ENCODE measurements at places on chromosomes 3 and 15. TPM values are rescaled to one million over a fixed set of nuclear protein-coding genes. Genes with fewer than 3 reads are reported as not detected.

Gene HTR3E
- total RNA-seq: not detected

Gene IGF1R
- 21.8 TPM for total RNA-seq

Gene RBMS3
- total RNA-seq: 86.7 TPM

Gene RBM6
- total RNA-seq: 115 TPM

Gene P3H2
- 5.4 TPM for total RNA-seq

Gene ACTL6A
- 46.2 TPM for total RNA-seq

Gene APBA2
- 72.6 TPM for total RNA-seq

Gene UPK1B
- total RNA-seq: 2.9 TPM

Gene PAQR5
- 9.3 TPM for total RNA-seq

Gene RNF7
- total RNA-seq: 148 TPM

Gene GOLGA8H
- total RNA-seq: 2.2 TPM

Gene LTK
- 0.20 TPM for total RNA-seq

Gene TMEM212
- 0.40 TPM for total RNA-seq

Gene EBLN2
- 8.5 TPM for total RNA-seq

- DNase-seq: no peak
Observed at GRCh38 chr3:31377045-31377642, 155.6 kb upstream of the STT3B start.

GRCh38 chr15:64807051-64807749 is 18.2 kb downstream of the PIF1 start:
- DNase-seq: no peak

GRCh38 chr15:41230650-41231421 is at the start of the genes CHP1 and EXD1:
Gene CHP1, plus strand, starts transcription at chr15:41231268. Its CDS starts 115 bp downstream, at chr15:41231383.
Gene EXD1, minus strand, starts transcription at chr15:41230757. Its CDS starts 4,182 bp downstream, at chr15:41226575.
- peak; percentile 91 for DNase-seq

DNA sequence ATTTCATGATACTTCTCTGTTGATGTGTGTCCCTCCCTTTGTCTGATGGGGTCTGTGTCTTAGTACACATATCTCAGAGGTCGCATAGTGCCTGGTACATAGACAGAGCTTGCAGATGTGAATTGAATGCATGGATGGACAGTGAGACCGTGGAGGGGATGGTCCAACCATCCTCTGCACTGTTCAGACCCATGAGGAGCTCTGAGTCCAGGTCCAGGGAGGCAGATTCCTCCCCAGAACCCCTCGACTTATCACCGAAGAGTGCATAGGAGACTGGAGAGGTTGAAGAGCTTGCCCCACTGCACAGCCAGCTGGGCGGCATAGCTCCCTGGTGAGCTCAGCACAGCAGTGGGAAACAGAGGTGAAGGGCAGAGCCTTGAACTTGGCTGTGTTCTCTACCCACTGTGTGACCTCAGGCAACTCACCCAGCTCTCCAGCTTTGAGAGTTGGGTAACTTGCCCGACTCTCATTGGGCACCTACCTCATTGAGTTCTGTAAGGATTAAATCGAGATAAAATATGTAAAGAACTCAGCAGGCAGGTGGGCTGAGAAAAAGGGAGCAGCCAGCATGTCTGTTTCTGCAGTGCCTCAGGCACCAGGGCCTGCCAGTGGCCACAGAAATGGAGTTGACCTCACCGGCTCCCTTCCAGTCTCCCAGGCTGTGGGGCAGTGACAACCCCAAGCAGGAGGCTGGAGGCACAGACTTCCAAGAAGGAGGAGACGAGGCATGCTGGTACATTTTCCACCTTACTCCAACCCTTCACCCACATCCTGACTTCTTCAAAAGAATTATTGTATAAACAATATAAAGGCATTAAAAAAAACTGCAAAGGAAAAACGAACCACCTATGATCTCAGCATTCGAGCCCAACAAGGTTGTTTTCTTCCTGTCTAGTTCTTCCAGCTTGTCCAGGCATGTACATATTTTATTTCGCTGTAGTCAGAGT is 54.1 kb upstream of the TFRC start:
- DNase-seq: no peak

- no peak for DNase-seq
Observed at GRCh38 chr3:157856078-157856939, 249.9 kb downstream of the SHOX2 start.

- no peak for DNase-seq
Observed at GRCh38 chr3:122023335-122023910, 1.4 kb upstream of the ILDR1 start.

GRCh38 chr3:159763011-159763601 is 225.5 kb upstream of the IL12A start:
- no peak for DNase-seq

DNA sequence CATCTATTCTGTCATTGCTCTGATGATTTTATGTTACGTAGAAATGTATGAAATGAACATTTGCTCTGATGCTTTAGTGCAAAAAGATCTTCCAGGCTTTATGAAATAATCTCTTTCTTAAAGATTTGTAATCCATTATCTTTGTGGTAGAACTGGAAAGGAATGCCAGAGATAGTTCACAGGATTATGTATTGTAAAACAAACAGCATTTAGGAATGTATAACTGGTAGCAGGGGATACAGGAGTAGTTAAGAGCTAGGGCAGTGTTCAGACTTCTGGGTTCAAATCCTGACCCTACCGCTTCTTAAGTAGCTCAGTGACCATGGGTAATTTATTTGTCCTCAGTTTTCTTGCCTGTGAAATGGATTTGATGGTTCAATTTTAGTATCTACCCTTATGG is 429.8 kb upstream of the TPM1 start:
- DNase-seq: no peak

DNA sequence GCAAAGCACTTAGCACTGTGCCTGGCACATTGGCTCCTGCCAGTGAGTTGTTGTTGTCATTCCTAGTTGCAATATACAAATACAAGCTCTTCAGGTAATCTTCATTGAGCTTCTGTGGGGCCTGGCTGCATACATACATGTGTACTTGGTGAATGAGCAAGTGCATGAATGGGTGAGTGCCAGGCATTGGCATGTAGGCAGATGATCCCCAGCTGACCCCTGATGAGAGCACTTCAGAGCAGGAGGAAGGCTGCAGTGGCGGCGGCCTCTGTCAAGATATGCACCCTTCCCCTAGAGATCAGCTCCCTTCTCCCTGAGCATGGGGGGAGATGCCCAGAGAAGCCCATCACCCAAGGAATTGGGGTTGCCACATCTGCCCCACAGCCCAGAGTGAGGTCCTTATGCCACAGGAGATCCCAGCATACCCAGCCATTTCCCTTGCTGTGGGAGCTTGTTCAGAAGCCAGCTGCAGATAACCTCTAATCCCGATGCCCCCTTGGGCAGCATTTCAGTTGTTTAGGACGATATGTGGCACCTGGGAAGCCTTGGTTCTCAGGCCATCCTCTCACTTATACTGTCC is 8.8 kb downstream of the CACNA2D3 start:
- no peak for DNase-seq

DNA sequence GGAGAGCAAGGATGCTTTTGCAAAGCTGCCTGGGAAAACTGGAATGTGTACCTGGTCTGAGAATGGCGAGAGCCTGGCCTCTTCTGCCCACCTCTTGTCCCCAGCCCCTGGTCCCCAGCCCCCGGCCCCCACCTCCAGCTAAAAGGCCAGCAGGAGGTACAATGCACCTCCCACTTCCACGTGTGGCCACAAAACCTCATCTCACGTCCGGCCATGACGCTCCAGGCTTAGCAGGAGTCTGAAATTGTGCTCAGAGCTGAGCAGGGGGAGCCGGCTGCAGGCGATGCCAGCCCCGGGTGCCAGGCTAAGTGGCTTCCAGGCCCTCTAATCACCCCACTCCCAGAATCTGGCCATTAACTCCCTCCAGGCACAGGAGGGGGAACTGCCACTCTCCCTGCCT is 83.1 kb upstream of the PRR20G start:
- no peak for DNase-seq

- no peak for DNase-seq
Observed at GRCh38 chr3:47606165-47606564, 27.5 kb upstream of the CSPG5 start.

- DNase-seq: no peak
Observed at GRCh38 chr3:31709526-31709925, 176.8 kb downstream of the STT3B start.

DNA sequence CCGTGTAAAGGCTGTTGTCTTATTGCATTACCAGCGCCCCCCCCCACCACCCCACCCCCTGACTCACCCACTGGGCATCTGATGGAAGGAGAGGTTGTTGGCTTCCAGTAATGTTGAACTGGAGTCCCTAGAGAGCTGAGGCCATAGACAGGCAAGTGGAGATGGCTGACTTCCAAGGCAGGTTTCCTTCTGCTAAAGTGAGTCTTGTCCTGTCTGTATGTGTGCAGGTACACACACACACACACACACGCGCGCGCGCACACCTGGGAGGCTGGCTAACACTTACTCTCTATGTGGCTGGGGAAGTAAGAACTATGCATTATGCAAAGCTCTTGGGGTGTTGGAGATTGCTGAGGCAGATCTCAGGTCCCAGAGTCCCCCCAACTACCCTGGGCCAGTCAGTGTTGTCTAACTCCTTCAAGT is 1.6 kb upstream of the KY start:
- no peak for DNase-seq

- no peak for DNase-seq
Observed at GRCh38 chr15:74642734-74643664, 27.4 kb downstream of the CLK3 start.

DNA sequence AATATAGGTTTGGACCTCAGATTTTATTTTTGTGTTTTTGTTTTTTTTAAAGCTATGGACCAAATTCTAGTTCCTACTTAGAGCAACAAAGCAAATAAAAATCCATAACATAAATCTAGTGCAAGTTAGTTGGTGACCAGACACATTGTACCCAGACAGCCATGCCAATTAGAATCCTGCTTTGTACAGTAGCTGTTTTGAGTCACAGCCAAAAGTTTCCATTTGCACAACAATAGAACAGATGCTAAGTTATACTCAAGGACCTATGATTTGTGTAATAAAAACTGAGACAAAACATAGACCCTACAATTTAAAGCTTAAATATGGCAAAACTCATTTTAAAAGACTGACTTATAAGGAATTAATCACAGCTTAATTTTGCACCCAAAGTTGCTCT is 513.1 kb upstream of the CBLB start:
- DNase-seq: no peak

GRCh38 chr3:184574515-184575417 is 13.2 kb downstream of the EPHB3 start:
- no peak for DNase-seq

- DNase-seq: no peak
Observed at GRCh38 chr3:144235489-144235888, 263.9 kb downstream of the DIPK2A start.

DNA sequence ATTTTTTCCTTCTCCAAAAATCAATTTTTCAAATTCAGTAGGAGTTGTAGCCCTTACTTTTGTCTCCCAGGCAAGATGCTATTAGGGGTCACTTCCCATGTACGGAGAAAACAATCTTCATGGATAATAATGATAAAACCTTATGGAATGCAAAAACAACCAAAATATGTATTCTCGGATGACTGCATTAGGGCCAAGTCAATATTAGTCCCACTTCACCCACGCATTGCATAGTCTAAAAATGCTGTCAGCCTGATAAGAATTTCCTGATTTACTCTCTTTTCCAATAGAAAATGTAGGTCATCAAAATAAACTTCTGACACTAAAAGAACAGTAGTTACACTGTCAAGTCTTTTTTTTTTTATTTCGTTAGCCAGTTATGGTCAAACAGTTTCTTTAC is 2.7 kb downstream of the VGLL3 start:
- no peak for DNase-seq

GRCh38 chr3:157832588-157832987 is 273.6 kb downstream of the SHOX2 start:
- no peak for DNase-seq

- DNase-seq: no peak
Observed at GRCh38 chr15:78626381-78626995, 5.7 kb upstream of the CHRNA3 start.

DNA sequence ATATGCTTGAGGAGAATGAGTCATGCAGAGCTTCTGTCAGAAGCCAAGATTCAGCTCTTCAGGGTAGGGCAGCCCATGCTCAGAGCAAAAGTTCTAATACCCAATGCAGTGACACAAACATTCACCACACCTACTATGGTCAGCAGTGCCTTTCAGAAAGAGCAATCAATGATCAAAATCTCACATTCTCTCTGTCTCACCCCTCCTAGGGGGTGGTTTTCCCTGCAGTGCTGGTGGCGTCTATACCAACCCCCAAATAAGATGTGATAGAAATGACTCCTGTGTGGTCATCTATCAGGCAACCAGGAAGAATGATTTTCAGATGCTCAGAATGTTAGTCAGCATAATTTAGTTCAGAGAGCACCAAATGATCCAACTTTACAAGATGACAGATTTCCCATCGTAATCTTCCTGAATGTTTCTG is 385.3 kb downstream of the NTRK3 start:
- DNase-seq: no peak

DNA sequence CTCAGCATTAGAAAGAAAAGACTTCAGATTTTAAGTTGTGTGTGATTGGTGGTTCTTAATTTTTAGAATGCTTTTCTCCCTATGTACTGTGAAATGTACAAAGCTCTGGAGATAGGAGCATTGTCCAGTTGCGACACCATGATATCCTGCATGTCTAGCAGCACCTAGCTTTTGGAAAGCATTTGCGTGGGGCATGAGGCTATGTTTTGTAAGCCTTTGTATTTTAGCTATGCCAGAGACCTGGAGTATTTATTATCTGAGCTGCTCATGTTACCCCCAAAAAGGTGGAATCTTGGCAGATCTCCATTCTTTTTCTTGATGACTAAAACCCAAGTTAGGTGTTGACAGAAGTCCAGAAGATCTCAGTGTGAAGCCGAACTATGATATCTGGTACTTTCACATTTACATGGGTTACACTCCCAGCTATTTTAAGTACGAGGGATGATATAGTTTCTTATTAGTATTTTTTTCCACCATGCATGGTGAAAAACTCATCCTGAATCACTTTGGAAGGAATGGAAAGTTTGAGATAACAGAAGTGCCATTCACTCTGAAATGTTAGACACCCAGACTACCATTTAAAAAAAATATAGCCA is 126.7 kb upstream of the SAMMSON start:
- DNase-seq: no peak

- no peak for DNase-seq
Observed at GRCh38 chr3:174413062-174413912, 445.8 kb upstream of the NAALADL2 start.

GRCh38 chr15:34900748-34901147 is 68.8 kb downstream of the AQR start:
- DNase-seq: peak; percentile 4

DNA sequence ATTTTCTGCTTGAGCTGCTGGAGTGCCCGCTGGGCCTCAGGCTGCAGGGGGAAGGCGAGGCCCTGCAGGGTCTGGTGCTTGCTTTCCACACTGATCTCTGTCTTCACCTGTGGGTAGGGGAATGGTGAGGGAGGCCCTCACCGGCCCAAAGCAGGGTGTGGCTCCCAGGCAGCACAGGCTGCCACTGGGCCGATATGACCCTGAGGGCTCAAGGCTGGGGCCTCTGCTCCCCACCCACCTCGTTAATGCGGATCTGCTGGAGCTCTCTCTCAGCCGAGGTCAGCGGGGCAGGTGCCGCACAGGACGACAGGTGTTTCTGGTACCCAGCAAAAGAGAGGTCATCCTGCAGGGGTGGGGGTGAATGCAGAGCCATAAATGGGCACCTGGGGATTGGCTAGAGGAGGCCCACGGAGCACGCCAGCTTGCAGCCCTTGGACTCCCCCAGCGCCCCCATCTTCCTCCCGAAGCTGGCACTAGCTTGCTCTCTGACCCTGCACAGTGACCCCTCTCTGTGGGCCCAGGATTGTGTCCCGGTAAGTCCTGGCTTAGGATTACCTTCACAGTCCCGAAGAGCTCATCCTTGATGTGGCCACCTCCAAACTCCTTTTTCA is 5.5 kb upstream of the TLR9 start:
- no peak for DNase-seq

GRCh38 chr3:152200476-152201420 is 68.0 kb upstream of the MBNL1 start:
- no peak for DNase-seq

GRCh38 chr3:45929042-45929679 is 14.1 kb upstream of the CXCR6 start:
- DNase-seq: peak; percentile 53

GRCh38 chr3:140603766-140604165 is 74.1 kb upstream of the TRIM42 start:
- no peak for DNase-seq

All from spinal cord (tissue), 10 donors.